Mesenchymal stem cell (in vitro differentiated cells and primary cell): ENCODE measurements at places on chromosomes 13 and 19.

- DNase-seq: no peak
- H3K36me3 ChIP-seq: peaks cover 66% of the 10 kb centered on the region
- peaks cover 34% of the 10 kb centered on the region for H3K4me1 ChIP-seq
- no peaks in the 10 kb centered on the region for H3K27me3 ChIP-seq
- no peak overlapping the region for H3K4me3 ChIP-seq
Observed at GRCh38 chr19:55670280-55671053, 4.6 kb upstream of the EPN1 start.

DNA sequence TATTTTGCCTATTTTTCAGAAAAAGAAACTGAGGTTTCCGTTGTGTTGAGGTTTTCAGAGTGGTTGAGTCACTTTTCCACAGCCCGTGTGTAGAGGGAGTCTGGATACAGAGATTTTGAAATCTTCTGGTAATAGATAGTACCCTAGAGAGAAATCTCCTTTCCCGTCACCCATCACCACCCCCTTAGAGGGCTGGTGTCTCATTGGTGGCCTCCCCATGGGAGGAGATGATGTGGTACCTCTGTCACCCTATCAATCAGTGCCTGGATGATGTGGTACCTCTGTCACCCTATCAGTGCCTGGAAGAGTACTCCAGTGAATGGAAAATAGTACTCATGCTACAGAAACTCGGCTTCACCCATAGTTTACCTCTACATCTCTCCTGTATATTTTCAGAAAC, 42.2 kb upstream of the SERP2 start:
- no peaks in the 10 kb centered on the region for H3K36me3 ChIP-seq
- peaks cover 12% of the 10 kb centered on the region for H3K4me1 ChIP-seq
- peak; percentile 36 for DNase-seq
- H3K27me3 ChIP-seq: no peaks in the 10 kb centered on the region
- H3K27ac ChIP-seq: no peak overlapping the region

DNA sequence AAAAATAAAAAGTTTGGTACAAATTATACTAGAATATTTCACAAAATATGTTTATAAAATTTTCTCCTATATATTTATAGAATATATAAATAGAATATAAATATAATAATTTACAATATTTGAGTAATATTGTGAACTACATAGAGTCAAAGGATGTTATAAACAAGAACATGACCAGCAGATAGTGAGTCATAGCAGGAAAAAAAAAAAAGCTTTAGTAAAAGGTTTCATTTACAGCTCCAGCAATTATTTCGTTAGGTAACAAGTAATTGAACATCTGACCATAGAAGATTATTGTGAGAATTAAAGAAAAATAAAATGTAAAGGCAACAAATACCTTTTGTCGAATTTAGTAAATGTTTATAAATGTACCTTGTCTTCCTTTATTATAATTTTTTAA, 864.1 kb downstream of the PCDH17 start:
- no peaks in the 10 kb centered on the region for H3K4me1 ChIP-seq
- no peaks in the 10 kb centered on the region for H3K36me3 ChIP-seq
- no peaks in the 10 kb centered on the region for H3K27me3 ChIP-seq
- no peak overlapping the region for H3K27ac ChIP-seq
- DNase-seq: peak; percentile 12

- no peak overlapping the region for H3K27ac ChIP-seq
- peaks cover 70% of the 10 kb centered on the region for H3K27me3 ChIP-seq
- peaks cover 16% of the 10 kb centered on the region for H3K4me1 ChIP-seq
- H3K4me3 ChIP-seq: peak overlapping the region; percentile 33
- DNase-seq: peak; percentile 25
Observed at GRCh38 chr13:87674247-87674738, 3.1 kb downstream of the SLITRK5 start.

DNA sequence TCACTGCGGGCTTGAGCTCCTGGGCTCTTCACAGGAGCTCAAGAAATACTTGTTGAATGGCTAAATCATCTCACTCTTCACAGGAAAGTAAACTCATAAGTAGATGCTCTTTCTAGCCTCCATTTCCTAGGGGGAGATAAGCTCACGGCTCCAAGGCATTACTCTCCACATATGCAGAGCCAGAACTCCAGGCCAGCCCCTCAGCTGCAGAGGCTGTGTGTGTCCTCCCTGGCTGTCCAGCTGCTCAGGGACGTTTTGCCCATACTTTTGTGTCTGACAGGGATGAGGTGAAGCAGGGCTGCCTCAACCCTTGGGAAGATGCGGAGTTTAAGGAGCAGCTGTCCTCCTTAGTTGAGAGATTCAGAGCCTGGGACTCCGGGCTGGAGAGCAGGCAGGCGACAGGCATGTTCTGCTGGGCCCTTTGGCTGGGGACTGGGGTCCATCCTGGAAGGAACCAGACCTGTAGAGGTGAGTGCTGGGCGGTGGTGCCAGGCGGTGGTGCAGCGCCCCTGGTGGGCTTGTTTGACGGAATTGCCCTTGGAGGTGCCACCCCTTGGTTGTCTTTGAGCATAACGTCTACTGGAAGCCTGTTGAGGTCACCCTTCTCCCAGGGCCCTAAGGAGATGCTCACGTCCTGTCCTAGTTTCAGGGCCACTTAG, 20.5 kb upstream of the SLC15A1 start:
- peaks cover 3% of the 10 kb centered on the region for H3K36me3 ChIP-seq
- no peak overlapping the region for H3K27ac ChIP-seq
- H3K27me3 ChIP-seq: peaks cover 17% of the 10 kb centered on the region
- no peak for DNase-seq

- no peak overlapping the region for H3K27ac ChIP-seq
- no peaks in the 10 kb centered on the region for H3K4me1 ChIP-seq
- H3K36me3 ChIP-seq: no peaks in the 10 kb centered on the region
- no peak for DNase-seq
- H3K4me3 ChIP-seq: no peak overlapping the region
- H3K27me3 ChIP-seq: no peaks in the 10 kb centered on the region
Observed at GRCh38 chr13:69300131-69300530, 807.5 kb upstream of the ATXN8OS start.
